ENCODE measurements at places on chromosomes 4 and X.
A peak's percentile ranks its signal among the peaks of the same experiment; 100 is the strongest.

- DNase-seq = peak; percentile 23
Measured at GRCh38 chr4:3791910-3792542, 25.8 kb downstream of the ADRA2C start.

GRCh38 chr4:88022289-88022688 lies 14.9 kb downstream of the PKD2 start:
- no peak for DNase-seq

GRCh38 chrX:9710332-9710731 lies 55.3 kb downstream of the GPR143 start:
- no peak for DNase-seq

DNA sequence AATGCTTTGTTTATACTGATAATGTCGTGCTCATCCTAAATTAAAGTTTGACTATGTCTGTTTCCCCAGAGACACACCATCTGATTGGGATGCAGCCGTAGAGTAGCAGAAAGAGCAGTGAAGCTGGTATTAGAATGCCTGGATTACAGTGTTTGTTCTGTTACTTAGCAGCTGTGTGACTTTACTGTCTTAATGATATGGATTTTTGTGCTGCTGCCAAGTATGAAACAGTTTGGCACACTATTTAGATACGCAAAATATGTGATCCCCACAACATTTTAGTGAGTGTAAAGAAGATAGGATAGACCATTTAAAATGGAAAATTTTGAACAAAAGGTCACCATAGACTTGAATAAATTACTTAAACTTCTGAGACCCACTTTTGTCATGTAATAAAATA lies 1.2 kb upstream of the CHIC1 start:
- no peak for DNase-seq

GRCh38 chr4:99654361-99654761 lies 3.3 kb downstream of the C4orf54 start:
- no peak for DNase-seq

GRCh38 chrX:131306601-131307000 lies 17.5 kb upstream of the IGSF1 start:
- DNase-seq = no peak

DNA sequence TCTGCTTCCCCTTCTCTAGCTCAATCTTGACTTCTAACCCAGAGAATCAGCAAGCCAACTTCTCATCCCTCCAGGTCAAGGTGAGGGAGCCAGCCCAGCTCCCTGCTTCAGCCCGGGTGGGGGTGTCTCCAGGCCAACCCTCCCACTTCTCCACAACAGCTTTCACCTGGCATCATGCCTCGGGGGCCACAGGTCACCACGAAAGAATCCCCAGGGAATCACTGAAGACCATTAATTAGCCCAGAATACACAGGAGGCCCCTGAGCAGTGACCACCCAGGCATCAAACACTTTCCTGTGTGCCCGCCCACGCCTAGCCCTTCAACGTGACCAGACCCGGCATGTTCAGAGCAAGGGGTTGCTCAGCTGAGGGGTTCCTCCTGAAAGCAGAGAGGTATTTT lies 646.7 kb downstream of the BCOR start:
- DNase-seq = no peak

DNA sequence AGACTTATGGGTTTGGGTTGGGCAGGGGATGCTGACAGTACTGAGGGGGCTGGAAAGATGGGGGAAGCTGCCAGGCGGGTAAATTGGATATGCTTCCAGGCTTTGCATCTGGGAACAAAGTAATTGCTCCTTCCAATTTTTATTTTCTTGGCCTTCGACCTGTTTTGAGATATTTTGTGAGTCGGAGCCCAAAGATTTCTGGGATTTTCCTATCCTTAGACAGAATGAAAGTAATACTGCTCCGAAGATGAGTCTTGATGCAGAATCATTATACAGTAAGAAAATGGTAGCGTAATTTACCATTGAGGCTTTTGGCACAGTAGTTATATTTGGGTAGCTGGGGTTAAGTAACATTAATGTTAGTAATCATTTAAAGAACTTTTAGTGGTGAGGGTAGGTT lies 1.4 kb downstream of the SMARCA5 start:
- no peak for DNase-seq

DNA sequence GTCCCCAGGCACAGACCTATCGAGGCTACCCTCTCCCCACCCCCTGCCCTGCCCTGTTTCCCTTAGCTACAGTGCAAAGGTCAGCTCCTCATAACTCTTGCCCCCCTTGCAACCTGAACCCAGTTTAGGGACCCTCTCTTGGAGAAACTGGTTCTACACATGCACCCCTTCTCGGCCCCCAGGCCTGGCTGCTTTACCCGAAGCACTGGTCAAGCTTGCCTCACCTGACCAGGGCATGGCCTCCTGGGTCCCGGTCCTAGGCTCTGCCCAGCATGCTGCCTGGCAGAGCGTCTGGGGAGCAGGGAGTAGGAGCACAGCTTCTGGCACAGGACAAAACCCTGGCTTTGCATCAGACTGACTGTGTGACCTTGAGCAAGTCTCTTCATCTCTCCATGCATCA lies 28.0 kb downstream of the ZNF185 start:
- DNase-seq = no peak

- DNase-seq = no peak
Measured at GRCh38 chrX:44903830-44904530, 31.0 kb downstream of the KDM6A start.

GRCh38 chr4:44632089-44632488 lies 19.3 kb downstream of the YIPF7 start:
- DNase-seq = no peak

- no peak for DNase-seq
Measured at GRCh38 chrX:71106427-71106826, at the start of gene CXorf65. TSS of gene CXorf65 (minus strand) at chrX:71106740. CDS start at chrX:71106556, 184 bp downstream.

GRCh38 chr4:95215043-95215442 lies 333.7 kb downstream of the UNC5C start:
- no peak for DNase-seq

DNA sequence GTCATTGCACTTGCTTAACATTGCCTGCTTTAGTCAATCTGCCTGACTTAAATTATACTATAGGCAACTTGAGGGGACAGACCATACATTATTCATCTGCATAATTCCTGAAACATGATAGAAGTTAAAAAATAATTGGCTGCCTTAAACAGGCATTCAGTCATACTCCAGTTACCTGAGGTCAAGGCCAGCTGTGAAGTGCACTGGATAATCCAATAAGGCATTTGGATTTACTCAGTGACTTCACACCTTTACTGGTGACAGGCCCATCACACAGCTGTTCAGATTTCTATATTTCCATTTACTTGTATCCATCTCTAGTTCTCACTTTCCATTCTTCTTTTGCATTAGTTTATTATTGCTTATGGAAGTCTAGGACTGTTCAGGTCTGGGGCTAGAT lies 2341.6 kb downstream of the PCDH7 start:
- no peak for DNase-seq

- DNase-seq = peak; percentile 24
Measured at GRCh38 chrX:141278306-141278705, 36.0 kb upstream of the SPANXC start.

- no peak for DNase-seq
Measured at GRCh38 chr4:145186729-145187128, 6.3 kb upstream of the OTUD4 start.
